ENCODE measurements at places on chromosomes 13 and 19. TPM values are rescaled to one million over a fixed set of nuclear protein-coding genes. Genes with fewer than 3 reads are reported as not detected.

The FFAR3 gene
- polyA plus RNA-seq: 0.25 TPM

The TBC1D4 gene
- polyA plus RNA-seq: 62.5 TPM

The DIAPH3 gene
- 12.1 TPM for polyA plus RNA-seq

The KLK4 gene
- not detected for polyA plus RNA-seq

The NCR1 gene
- polyA plus RNA-seq: 0.22 TPM

GRCh38 chr13:109159650-109160309 lies 530.4 kb downstream of the MYO16 start:
- no peak for DNase-seq

DNA sequence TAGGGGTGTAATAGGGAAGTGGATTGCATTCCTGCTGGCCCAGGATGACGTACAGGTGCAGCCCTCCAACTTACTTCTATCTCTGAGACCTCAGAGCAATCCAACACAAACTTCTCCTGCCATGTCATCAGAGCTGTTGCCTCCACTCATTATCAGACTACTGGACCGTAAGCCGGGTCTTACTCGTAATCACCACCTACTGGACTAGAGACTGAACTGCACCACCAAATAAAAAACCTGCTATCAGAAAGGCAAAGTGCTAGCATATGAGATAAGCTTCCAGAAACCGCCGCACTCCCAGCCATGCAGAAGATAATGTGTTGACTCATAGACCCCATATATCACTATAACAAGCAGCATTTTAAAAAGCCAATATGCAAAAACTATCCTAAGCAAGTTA lies 102.0 kb downstream of the SLITRK1 start:
- DNase-seq: no peak

- no peak for DNase-seq
These were observed 81.2 kb downstream of the NHLRC3 start for GRCh38 chr13:39119422-39119821.

DNA sequence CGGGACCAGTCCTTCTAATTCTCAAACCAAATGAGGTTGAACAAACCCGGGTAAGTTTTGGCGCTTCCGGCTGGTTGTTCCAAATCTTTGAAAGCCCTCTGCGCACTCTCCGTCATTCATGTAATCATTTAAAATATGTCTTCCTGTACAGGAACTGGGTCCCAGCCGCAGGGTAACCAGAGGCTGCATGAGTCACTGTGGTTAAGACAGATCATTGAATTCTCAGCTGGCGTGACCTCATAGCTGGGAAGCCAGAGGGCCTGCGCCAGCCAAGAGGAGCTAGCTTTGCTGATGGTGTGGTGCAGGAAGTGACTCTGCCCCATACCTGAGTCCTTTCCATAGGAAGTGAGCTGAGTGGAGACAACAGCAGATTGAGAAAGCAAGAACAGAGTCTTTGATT lies 135.2 kb downstream of the TSHZ3 start:
- DNase-seq: peak; percentile 11

DNA sequence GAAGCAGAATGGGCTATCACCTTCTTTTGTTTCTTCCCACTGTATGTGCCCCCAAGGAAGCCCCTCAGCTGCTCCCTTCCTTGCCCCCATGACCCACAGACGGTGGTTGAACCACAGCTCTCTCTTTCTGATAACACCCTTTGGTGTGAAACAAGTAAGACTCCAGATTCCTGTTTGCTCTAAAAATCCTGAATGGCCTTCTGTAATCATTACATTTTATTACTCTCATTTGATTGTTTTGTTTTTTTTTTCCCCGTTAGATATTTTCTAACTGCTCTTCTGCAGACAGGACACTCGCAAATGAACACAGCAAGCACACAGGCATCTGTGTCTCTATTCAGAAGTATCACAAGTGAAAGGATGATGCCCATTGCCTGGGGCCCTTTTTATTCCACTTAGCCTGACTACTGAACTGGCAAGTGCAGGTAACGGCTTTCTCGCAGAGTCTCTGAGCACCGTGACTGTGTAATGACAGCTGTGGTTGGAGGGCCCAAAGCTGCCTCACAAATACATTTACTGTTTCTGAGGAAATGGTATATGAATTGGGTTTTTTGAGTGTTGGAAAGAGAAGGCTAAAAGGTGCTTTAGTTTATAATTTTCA lies 59.3 kb downstream of the OXGR1 start:
- DNase-seq: no peak

DNA sequence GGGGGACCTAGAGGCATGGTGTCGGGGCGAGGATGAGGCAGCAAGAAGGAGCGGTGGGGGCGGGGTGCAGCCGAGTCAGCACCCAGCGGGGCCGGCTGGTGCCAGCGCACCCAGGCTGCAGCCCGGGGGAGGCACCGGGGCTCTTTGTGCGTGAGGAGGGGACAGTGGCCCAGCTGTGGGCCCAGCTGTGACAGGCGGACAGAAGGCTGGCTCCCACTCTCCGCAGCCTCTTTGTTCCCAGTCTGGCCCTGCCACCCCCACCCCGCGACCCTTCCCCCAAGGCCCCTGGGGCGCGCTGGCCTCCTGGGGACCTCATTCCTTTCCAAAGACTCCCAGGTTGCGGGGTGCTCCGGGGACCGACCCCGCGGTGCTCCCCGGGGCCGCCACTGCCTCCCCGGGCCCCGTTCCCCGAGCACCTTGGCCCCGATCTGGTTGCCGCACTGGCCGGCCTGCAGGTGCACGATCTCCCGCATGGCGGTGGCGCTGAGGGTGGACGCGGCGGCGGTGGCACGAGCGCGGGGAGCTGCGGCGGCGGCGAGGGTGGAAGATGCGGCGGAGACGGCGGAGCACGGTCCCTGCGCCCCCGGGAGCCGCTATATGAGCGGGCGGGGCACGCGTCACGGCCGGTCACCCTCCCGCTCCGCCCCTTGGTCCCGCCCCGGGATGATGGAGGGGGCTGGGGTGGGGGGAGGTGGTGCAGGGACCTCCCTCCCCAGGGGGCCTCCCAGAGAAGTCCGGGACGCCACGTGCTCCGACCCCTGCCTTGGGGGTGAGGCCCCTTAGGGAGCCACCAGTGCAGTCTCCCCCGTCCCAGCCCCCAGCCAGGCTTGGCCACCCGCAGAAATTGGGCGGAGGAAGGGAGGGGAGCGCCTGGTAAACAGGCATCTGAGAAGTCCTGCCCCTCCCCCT lies at the start of gene TUBB4A:
Gene TUBB4A, minus strand, starts transcription at position 570 of the 909 bp plus-strand sequence. Its CDS starts 97 bp downstream, at position 473.
- no peak for DNase-seq

DNA sequence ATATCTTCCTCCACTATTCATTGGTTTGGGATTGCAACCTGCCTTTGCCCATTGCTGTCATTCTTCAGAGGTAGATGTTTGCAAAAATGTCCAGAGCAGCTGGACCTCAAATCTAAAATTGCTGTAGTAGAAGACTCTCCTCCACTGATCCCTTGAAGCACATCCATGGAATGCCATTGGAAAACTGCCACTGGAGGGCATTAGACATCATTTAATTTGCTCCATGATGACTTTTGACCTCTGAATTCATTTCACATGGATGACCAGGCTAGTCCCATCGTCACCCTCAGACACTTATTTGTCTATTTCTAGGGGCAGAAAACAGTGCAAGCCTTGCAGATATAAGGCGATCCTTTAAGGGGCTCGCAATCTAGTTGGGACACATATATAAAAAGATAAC lies 33.9 kb upstream of the FLT1 start:
- no peak for DNase-seq

GRCh38 chr19:4217429-4218264 lies 11.7 kb upstream of the EBI3 start:
- DNase-seq: no peak

- no peak for DNase-seq
These were observed 1.5 kb downstream of the STARD13 start for GRCh38 chr13:33284031-33284430.

DNA sequence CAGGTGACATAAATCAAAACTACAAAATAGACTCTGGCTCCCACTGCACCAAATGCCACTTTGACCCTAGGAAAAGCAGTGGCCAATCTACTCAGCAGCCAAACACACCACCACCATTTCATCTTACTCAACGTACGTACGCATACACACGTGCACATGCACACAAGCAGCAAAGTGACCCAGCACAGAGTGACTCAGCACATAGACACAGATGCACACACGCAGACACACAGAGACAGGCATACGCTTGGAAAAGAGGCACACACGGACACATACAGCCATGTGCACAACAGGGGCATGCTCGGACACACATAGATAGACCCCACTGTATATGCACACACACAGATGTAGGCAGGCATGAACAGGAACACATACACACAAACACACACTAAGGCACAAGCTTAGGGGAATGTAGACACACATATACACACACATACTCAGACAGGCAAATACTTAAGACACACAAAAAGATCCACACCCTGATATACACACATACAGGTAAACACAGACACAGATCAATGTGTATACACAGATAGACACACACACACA lies 37.3 kb downstream of the PEPD start:
- DNase-seq: no peak

DNA sequence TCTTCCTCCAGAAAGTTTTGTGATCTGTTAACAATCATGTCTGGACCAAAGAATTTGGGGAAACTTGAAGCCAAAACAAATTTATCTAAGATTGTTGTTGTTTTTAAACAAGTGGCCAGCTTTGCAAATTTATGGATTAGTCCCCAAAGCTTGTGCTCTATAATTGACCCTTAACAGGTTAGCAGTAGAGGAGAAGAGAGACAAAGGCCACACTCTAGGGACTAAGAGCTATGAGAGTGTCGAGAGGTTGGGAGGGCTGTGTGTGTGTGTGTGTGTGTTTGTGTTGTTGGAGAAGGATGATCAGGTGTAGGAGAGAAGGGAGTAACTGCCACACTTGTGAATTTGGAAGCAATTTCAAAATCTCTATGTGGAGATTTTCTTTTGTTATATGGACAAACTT lies 367.3 kb downstream of the KCNRG start:
- no peak for DNase-seq

Data from right renal pelvis (tissue), 4 donors.